Activated CD4-positive, alpha-beta T cell treated with anti-CD3 and anti-CD28 coated beads for 4 hours (primary cell): ENCODE measurements at places on chromosomes 1 and 21.

- DNase-seq: no peak
Observed at GRCh38 chr1:151774256-151774922, 11.1 kb upstream of the MRPL9 start.

DNA sequence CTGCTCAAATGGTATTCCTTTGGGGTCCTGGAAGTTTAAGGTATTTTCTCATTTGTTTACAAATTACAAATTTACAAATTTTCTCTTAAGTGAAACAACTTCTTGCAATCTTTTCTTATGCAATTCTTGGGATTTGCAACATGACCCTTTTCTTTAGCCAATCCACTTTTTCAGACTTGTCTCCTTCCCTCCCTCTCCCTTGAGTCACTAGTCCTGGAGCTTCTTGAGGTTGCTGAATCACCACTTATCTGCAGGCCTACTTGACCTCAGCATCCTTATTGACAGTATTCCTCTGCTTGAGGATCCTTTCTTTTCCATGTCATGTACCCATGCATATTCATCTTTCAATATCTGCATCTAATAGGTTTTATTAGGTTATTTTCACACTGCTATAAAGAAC lies 302.8 kb upstream of the ADAMTS5 start:
- no peak for DNase-seq

- DNase-seq: no peak
Observed at GRCh38 chr1:193192586-193192985, 6.2 kb upstream of the B3GALT2 start.

- no peak for DNase-seq
Observed at GRCh38 chr1:208634346-208635140, 390.4 kb upstream of the PLXNA2 start.

DNA sequence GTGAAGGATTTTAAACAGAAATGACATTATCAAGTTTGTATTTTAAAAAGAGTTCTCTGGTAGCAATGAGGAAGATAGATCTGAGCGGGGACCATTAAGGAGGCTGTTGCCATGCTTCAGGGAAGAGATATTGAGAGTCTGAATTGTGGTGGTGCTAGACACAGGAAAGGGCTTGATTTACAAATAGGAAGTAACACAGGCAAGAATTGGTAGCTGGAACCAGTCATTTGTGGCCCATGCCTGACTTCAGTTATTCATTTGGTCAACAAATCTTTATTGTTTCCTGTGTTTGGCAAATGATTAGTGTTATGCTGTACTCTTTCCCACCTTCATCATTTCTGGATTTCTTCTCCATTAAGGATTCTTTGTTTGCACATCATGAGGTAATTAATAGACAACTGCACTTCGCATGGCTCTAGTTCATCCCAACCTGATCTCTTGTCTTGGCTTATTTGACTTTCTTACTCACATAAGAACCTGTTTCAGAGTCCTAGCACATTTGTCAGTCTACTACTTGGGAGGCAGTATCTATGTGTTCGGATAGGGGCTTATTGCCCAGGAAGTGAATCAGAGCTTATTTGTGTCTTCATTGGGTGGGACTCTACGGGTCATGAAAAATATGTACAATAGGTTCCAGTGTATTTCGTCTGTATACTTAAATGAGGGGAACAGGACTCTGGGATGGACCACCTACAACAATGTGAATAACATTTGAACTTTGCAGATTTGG lies 32.3 kb downstream of the EEIG2 start:
- no peak for DNase-seq

- DNase-seq: no peak
Observed at GRCh38 chr1:151862604-151863003, 9.1 kb upstream of the THEM5 start.

GRCh38 chr1:52552505-52553361 lies at the start of gene TUT4:
Gene TUT4, minus strand, starts transcription at chr1:52553092. Its CDS starts 26,812 bp downstream, at chr1:52526280.
- DNase-seq: peak; percentile 70

DNA sequence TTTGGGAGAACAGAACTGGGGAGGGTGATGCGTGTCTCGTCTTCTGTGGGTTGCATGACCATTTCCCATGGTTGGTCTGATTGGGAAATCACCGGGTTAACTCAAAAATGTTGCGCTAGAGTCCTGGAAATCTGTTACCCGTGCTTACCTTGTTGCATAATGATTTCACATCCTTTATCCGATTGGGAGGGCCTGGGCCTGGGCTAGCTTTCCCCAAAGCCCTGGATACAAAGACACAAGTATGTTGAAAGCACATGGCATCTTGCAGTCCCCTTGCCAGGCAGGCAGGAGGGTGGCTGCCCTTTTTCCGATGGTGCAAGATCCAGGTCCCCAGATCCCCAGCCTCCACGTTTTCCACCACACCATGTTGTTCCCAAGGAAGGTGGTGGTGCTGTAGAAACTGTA lies 582 bp downstream of the TRPM2 start:
- no peak for DNase-seq

DNA sequence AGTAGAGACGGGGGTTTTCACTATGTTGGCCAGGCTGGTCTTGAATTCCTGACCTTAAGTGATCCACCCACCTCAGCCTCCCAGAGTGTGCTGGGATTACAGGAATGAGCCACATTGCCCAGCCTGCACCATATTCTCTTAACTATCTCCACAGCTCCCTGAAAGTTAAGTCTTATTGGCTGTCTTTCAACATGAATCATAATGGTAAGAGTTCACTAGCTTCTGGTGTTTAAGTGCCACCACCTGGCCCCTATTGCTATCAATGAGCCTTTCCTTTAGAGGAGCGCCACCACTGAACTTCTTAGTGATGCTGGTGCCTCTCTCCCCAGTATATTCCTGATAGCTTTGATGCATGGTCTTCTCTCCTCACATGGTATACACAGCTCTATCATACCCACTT lies 15.7 kb downstream of the ZFYVE9 start:
- no peak for DNase-seq

- DNase-seq: no peak
Observed at GRCh38 chr21:42650441-42651421, 2.7 kb upstream of the PDE9A start.

GRCh38 chr1:26743426-26744059 lies 44.2 kb upstream of the PIGV start:
- DNase-seq: no peak

DNA sequence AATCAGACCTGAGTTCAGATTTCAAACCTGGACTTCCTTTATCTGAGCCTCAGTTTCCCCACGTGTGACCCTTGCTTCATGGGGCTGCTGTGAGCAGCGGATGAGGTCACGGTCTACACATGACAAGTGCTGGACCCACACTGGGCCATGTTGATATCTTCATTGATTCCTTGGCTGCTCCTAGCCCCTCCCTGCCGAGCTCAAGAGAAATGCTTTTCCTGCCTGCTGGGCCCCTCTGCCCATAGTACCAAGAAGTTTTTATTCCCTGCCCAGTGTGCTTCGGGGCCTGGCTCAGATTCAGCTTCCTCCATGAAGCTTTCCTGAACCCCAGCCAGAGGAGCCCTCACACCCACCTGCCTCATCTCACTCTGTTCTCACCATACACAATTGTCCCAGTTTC lies 181.6 kb downstream of the PTPRU start:
- DNase-seq: no peak

- DNase-seq: peak; percentile 85
Observed at GRCh38 chr1:181424786-181425403, 58.4 kb upstream of the CACNA1E start.

- DNase-seq: no peak
Observed at GRCh38 chr1:156080241-156080862, 1.9 kb downstream of the MEX3A start.

- DNase-seq: no peak
Observed at GRCh38 chr1:101781201-101781831, 215.4 kb downstream of the OLFM3 start.

- no peak for DNase-seq
Observed at GRCh38 chr1:56712150-56712549, 67.0 kb downstream of the PRKAA2 start.

DNA sequence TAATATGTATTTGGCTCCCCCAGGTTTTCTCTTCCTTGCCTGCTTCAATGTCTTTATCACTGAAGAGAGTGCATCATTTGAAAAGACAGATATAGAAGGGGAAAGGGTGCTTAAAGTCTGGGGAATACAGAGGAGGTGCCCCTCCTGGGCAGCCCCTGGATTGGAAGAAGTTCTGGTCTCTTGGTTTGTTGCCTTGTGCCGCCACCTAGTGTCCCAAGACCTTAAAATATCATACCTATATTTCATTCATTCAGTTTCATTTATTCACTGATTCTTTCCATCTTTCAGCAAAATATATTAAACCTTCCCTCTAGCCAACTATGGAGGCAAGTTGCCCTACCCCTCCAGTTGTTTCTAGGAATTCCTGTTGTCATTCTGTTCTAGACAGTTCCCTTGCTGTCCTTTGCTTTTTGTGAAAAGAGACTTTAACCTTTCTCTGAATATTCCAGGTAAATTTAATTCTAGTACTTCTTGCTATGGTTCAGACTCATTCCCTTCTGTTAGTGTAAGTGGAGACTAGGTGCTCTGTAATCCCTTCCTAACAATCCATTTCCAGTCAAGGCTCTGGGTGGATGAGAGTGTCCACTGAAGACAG lies 56.1 kb downstream of the MEF2D start:
- DNase-seq: no peak

DNA sequence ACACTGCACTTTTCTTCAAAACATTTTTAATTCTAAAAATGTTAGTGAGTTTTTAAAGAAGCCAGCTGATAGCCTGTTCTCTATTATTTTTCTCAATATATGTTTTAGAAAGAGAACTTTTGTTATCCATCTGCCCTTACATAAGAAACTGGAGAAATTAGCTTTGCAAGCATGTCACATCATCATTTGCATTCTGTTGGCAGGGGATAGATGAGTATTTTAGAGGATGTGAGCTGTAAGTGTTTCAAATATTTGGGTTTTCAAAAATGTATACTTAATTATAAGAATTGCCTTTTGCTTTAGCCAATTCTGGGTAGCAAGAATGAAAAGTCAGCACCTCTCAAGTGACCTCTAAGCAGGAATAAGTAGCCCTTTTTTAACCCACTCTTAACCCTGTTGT lies 7.4 kb downstream of the NFIA start:
- no peak for DNase-seq

DNA sequence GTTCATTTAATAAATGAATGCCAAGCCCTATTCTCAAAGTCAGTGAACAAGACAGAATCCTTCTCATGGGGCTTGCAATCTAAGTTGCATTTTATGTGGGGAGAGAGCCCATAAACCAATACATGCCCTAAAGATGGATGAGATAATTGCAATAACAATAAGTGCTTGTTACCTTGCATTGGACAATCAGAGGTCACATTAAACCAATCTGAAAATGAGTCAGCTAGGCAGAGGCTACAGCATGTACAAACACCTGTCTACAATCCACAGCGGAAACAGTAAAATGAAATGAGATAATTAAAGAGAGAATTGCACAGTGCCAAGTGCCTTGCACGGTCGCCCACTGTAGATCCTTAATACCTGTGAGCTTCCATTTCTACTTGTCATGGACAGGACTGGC lies 7.4 kb upstream of the IGFN1 start:
- no peak for DNase-seq

GRCh38 chr1:94209425-94209824 lies 28.0 kb downstream of the ARHGAP29 start:
- DNase-seq: no peak

DNA sequence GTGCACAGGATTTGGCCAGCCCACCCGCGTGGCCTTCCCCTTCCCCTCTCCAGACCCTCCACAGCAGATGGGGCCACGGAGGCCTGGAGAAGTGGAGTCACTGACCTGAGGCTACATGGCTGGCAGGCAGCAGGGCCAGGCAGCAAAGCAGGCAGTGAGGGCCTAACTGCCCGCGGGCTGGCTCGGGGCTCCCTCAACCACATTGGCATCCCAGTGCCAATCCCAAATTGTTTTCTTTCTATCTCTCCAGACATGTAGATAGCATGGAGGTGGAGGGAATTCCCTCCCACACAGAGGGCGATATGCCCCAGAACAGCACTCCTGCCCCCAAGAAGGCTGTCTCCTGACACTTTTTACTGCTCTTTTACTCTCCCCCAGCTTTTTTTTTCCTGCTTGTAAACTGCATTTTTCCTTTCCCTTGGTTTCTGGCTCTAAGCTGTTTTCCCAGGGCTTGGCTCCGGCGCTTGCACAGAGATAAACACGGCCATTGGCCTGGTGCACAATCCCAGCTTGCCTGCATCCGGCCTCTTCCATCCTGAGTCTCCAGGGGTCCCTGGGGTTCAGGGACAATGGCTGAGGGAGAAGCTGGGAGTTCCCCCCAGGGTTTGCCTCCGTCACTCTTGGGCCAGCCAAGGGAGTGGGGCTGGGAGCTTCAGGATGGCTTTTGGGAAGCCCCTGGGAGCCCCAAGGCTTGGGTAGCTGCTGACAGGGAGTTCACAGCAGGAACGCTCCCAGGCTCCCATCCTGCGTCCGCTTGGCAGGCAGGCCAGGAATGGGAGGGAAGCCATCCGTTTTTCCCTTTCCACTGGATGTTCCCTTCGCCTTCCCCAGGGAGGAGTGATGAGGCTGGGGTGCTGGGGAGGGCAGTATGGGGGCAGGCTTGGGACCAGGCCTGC lies 7.0 kb downstream of the EPHX1 start:
- no peak for DNase-seq

DNA sequence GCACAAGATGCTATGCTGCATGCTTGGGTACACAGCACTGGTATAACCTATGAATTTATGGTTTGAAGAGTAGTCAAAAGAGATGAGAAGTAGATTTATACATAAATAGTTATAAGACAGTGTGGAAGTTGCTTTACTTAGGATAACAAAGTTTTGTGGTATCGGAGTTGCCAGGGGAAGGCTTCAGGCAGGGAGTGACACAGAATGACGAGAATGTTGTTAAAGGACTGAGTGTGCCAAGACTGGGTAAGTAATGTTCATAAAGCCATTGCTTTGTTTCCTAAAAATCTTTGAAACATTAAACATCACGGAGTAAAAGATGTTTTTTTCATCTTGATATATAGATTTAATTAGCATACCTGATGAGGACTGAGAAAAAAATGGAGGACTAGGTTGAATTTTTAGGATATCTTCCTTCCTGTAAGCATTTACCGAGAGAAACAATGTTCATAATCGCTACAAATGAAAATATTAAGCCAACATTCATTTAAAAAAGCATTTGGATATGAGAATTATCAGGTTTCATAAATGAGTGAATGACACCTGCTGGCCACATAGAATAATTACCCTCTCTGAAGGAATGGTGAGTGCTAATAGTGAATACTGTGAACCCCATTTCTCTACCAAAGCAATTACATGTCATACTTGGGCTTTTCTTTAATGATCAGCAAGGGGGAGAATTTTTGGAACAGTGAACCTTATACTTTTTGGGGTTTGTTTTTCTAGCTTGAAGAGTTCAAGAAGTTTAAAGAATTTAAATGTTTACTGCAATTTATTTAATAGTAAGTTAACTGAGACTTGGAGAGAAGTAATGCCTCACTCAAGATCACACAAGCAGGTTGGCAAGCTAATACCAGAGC lies 28.4 kb downstream of the EXTL2 start:
- DNase-seq: no peak

GRCh38 chr1:170377896-170378634 lies 153.9 kb upstream of the GORAB start:
- no peak for DNase-seq

DNA sequence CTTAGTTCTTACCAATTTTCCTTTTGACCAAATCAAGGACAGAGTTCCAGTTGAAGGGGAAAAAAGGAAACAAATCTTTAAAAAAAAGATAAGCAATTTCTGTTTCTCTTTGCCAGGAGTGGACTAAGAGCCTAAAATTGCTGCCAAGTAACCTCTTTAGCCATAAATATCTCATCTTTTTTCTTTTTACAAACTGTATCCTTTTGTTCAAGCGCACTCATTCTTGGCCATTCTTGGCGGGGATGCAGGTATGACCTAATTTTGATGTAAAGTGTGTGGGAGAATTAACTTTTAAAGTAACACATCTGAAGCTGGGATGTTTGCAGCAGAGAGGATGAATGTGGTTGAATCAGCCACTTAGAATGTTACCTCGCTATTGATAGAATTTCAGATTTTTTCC lies 13.4 kb upstream of the KIF1B start:
- no peak for DNase-seq
